Nephron progenitor cell (in vitro differentiated cells): ENCODE measurements at places on chromosomes 3 and 15.
A peak's percentile ranks its signal among the peaks of the same experiment; 100 is the strongest.

GRCh38 chr15:70093070-70093469 lies 4.6 kb downstream of the TLE3 start:
- no peak for DNase-seq

DNA sequence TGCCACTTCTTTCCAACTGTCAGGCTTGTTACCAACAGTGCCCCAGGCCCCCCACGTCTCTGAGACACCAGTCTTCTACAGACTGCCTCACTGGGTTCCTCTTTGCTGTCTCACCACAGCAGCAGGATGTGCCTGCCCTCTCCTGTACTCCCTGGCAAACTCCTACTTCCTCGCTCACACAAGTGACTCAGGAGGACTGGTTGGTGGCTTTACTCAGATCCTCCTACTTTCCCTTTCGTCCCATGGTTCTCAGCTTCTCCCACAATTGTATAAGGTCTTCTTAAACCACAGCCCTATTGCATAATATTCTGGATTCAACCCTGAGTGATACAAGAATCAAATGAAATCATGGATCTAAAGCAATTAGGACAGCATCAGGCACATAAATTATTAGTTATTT lies 246.6 kb upstream of the PROK2 start:
- no peak for DNase-seq

GRCh38 chr3:15630646-15631350 lies 29.3 kb downstream of the BTD start:
- DNase-seq, result no peak

DNA sequence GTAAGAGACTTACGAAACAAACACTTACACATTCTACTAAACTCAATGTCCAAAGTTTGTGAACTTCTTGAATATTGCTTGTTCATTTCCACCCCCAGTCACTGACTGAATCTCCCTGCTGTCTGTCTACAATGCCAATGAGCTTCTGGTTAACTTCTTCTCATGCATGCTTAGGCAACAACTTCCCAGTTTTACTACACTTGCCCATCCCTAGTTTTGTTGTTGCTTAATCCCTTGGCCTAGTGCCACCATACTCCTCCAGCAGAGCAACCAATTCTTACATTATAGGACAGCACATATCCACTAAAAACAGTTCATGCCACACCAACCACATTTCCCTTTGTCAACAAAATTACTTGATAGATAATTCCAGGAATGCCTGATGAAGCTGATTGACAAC lies 40.9 kb upstream of the CCR2 start:
- DNase-seq, result no peak

DNA sequence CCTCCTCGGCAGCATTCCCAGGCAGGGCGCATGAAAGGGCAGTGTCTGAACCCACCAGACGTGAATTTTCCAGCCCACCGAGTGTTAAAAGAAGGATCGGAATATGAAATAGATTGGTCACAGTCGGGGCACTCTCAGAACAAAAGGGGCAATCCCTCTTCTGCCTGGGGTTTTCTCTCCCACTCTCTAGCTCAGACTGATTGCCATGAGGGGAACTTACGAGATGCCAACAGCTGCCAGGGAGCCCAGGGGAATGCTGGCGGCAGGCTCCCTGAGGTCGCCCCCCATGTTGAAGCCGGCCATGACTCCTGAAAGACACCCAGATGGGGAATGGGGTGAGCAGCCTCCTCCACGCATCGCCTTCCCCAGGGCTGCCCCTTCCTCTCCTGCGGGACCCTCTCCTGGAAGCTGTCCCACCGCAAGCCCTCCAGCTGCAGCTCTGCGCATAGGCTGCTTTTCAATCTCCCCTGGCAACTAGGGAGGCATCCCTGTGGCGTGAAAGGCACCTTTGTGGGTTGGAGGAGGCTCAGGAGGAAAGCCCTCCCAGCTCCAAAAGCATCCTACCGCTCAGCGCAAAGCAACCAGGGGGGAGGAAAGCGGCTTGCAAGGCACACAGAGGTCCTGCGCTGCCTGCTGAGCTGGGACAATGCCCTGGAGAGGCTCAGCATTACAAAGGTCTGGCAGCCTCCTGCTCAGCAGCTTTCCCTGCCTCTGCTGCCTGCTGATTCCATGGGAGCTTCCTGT lies 64.8 kb upstream of the HEG1 start:
- DNase-seq, result peak; percentile 30

GRCh38 chr3:120326784-120327183 lies 22.4 kb downstream of the LRRC58 start:
- no peak for DNase-seq

DNA sequence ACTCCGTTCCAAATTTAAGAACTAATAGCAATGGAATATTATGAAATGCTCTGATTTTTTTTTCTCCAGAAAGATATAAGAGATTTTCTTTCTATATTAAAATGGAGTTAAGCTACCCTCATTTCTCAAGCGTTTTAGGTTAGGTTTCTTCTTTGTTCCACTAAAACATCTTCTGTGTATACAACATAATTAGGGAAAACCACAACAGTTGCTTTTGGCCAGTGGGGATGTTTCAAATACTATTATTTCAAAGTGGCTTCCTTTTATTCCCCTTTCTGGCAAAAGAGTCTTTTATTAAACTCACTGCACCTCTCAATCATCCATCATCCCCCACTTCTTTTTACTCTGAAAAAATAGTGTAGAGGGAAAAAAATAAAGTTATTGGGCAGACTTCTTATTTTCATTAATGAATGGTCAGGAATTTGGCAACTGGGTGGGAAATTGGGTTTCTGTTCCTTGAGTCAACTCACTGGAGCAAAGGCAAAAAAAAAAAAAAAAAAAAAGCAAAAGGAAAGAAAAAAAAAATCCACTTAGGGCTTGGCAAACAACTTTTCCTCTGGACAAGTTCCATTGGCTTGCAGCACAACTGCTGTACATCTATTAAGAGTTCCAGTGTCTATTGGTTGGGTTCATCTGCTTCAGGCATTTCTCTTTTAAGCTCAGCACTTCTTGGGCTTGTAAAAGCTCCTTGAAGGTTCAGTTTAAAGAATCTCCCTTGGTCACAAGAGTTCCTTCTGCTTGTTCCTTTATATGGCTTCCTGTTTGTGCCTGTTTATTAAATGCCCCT lies 963.4 kb downstream of the ROBO1 start:
- no peak for DNase-seq

- no peak for DNase-seq
Observed at GRCh38 chr3:181899702-181900101, 188.0 kb downstream of the SOX2 start.

- no peak for DNase-seq
Observed at GRCh38 chr3:128155616-128156360, 2.5 kb downstream of the EEFSEC start.

DNA sequence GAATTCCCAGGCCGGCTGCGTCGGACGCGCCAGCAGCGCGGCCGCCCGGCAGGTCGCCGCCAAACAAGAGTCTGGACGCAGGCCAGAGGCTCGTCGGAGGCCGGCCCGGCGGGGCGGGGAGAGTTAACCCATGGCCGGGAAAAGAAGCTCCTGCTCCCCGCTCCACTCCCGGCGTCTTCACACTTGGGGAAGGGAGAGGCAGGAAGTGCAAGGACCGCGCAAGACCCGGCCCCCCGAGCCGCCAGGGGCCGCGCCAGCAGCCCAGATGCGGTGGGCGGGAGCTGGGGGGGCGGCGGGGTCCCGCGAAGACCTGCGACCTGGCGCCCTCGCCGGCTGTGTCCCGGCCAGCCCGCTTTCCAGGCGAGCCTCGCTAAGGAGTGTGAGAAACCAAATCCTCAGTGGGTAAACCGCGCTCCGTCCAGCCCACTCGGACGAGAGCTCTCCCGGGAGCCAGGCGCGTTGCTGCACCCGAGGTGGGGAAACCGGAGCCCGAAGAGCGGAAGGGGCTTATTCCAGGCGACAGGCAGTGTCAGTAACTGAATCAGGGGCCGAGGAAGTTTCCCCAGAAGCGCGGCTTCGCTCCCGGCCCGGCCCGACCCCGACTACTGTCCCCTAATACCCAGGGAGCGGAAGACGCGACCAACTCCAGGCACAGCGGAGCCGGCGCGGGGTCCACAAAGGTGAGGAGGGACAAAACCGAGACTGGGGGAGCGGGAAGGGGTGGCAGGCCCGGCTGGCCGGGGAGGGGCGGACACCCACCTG lies 721 bp downstream of the ADAMTS7 start:
- DNase-seq, result peak; percentile 69

DNA sequence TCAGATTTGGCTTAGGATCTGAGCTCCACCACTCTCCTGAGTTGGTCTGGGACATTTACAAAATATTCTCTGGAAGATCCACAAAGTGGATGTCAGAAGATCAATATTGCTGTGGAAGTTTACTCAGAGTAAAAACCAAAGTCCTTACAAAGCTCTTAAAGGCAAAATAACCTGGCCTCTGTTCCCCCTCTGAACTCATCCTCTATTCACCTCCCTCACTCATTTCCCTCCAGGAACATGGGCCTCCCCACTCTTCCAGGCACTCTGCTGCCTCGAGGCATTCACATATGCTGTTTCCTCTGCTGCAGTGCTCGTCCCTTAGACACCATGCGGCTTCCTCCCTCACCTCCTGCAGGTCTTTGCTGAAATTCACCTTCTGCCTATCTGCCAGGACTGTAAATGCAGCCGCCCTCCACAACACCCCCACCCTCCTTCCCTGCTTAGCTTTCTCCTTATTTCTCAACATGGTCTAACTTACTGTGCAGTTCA lies 19.1 kb upstream of the CCDC174 start:
- DNase-seq, result no peak

DNA sequence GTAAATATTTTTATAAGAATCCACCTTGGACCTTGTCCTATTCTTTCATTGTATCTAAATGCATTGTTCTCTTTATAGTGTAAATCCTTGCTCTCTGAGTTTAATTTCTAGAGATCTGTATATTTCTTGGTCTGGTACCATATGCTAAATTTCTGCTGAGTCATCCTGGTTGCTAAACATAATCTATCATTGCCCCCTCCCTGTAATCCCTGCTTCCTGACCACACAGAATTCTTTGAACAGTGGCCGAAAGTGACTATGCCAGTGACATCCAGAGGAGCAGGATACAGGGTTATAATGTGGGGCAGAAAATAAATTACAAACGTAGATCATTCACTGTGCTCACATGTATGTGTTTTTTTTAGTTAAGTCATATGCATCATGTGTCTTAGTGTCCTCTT lies 143.1 kb downstream of the DIPK2A start:
- DNase-seq, result no peak

DNA sequence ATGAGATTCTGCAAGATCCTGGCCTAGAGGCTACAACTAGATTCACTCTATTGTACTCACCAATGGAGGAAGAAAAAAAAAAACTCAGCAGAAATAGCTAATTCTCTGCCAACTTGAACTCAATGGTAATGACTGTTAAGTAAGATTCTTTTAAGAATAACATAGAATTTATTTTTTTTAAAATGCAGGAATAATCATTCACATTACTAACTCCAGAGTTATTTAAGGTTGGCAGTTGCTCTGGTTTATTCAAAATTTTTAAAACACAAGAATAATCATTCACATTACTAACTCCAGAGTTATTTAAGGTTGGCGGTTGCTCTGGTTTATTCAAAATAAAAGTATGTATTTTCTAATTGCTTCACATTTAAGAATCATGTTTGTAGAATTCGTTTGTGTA lies 1071.9 kb downstream of the IGSF11 start:
- DNase-seq, result no peak

- DNase-seq, result no peak
Observed at GRCh38 chr3:25856902-25857518, 67.1 kb downstream of the OXSM start.
